ENCODE measurements at places on chromosomes 11 and 22. TPM values are rescaled to one million over a fixed set of nuclear protein-coding genes. Genes with fewer than 3 reads are reported as not detected.

CCDC116 gene
- 0.71 TPM for total RNA-seq

OR6Q1 gene
- total RNA-seq, result not detected

KIRREL3 gene
- not detected for total RNA-seq

TSPAN18 gene
- total RNA-seq, result 2.0 TPM

HTR3A gene
- total RNA-seq, result not detected

CHST1 gene
- 50.2 TPM for total RNA-seq

SLC43A1 gene
- 23.6 TPM for total RNA-seq

KCNQ1 gene
- 4.4 TPM for total RNA-seq

C11orf21 gene
- total RNA-seq, result 1.1 TPM

FZD4 gene
- 75.2 TPM for total RNA-seq

KRTAP5-9 gene
- not detected for total RNA-seq

MIF gene
- 152 TPM for total RNA-seq

APLNR gene
- 4.3 TPM for total RNA-seq

AP5B1 gene
- total RNA-seq, result 38.4 TPM

OR51E2 gene
- not detected for total RNA-seq

FAM180B gene
- 3.4 TPM for total RNA-seq

DNAJB7 gene
- total RNA-seq, result not detected

PPP6R3 gene
- total RNA-seq, result 75.4 TPM

KCNJ11 gene
- 2.5 TPM for total RNA-seq

NXPE2 gene
- not detected for total RNA-seq

ACTN3 gene
- total RNA-seq, result not detected

FADS2 gene
- total RNA-seq, result 89.2 TPM

SCGB1C1 gene
- total RNA-seq, result not detected
